ENCODE measurements at places on chromosomes 7 and 10.

DNA sequence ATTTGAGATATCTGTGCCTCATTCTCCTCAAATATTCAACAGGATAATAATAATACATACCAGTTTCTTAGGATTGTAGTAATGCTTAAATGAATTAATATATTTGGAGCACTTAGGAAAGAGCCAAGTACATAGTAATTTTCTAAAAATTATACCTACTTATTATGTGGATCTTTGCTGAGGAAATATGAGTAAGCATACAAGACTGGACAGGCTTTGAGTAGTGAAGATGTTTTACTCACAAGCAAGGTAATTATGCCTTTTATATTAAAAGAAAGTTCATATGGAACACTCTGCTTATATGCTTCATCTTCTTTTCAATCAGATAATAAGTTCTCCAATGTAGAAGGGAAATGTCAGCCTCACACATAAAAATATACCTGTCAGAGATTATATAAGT is 337.5 kb upstream of the KAT6B start:
- DNase-seq: no peak

DNA sequence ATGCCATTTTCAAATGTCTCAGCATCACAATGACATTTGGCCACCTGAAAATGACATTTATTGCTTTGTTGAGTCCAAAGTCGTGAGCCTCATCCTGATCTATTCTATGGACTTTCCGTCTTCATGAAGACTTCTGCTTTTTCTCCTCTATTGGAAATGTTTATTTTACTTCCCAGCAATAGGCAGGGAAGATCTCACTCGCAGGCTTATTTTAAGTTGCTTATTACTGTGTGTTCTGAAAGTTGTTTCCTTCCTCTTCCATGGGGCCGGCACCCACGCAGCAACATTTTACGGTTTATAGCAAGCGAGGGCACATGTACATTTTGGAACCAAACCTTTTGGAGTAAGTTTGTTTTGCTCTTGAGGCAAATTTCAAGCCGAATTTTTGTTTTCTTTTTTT is 221.0 kb upstream of the KLF6 start:
- no peak for DNase-seq

DNA sequence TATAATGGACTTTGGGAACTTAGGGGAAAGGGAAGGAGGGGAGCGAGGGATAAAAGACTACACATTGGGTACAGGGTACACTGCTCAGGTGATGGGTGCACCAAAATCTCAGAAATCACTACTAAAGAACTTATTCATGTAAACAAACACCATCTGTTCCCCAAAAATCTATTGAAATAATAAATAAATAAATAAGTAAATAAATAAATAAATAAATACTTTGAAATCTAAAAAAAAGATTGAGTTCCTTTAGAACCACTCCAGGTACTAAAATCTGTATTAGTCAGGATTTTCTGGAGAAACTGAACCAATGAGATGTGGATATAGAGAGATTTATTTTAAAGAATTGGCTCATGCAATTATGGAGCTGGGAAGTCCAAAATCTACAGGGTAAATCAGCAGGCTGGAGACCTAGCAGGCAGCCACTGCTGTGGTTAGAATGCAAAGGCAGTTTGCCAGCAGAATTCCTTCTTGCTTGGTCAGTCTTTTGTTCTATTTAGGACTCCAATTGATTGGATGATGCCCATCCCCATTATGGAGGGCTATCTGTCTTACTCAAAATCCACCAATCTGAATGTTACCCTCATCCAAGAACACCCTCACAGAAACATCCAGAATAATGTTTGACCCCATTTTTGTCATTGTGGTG is 8.9 kb downstream of the IGFBP1 start:
- DNase-seq: no peak

- no peak for DNase-seq
Measured at GRCh38 chr10:126409821-126410220, 21.5 kb upstream of the ADAM12 start.

- DNase-seq: no peak
Measured at GRCh38 chr10:78975926-78976325, 92.8 kb upstream of the ZMIZ1 start.

DNA sequence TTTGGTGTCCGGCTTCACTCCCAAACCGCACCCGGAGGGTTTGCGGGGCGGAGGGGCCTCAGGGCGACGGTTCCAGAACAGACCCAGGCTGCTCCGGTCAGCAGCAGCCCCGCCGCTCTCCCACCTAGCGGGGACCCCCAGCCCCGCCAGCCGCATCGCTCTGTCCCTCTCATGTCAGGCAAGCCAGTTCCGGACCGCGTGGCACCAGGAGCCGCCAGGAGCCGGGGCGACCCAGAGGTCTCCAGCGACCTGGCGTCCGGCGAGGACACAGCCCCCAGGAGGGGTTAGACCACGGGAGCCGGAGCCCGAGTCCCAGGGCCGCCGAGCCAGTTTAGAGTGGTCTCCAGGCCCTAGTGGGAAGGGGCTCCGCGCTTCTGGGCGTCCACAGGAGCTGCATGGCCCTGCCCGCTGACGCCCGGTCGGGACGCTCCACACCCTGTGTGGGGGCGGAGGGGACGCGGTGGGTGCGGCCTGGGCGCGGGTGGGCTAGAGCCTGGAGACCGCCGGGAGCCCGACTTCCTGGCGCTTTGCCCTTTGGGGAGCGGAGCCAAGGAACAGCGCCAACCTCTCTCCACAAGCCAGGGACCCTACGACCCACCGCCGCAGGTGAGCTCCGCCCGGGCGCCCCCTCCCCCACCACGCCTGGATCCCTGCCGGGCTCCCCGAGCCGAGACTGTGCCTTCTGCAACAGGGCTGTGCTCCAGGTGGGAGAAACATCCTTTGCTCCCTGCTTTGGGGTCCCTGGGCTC is 43.4 kb downstream of the ZNF117 start:
- DNase-seq: no peak

DNA sequence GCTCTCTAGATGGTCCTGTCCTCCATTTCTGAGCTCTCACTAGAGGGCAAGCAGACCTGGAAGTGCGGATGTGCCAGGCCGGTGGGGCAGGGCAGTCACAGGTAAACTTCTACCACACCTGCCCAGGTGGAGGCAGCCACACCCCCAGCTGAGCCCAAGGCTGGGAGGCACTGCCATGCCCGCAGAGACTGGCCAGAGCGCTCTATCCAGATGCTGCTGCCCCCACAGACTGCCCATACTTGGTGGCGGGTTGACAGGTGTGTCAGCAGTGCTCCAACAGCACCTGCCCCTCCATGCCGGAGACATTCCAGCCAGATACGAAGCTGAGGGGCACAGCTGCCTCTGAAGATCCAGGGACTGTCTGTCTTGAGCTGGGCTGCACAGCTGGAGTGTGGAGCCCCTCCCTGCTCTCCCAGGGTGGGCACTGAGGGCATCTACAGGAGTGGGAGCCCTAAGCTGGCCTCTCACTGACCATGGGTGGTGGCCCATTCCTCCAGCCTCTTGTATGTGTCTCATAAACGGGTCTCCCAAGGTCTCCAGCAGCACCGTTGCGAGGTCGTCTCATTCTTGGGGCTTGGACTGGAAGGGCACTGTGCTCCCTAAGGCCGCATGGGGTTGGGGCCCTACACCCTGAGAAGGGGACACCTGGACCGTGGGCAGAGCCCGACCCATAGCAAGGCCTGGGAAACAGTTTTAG is 38.2 kb upstream of the PPIF start:
- DNase-seq: no peak

- no peak for DNase-seq
Measured at GRCh38 chr7:41567031-41567730, 135.7 kb downstream of the INHBA start.

- DNase-seq: no peak
Measured at GRCh38 chr10:8056871-8057331, 2.4 kb downstream of the GATA3 start.

DNA sequence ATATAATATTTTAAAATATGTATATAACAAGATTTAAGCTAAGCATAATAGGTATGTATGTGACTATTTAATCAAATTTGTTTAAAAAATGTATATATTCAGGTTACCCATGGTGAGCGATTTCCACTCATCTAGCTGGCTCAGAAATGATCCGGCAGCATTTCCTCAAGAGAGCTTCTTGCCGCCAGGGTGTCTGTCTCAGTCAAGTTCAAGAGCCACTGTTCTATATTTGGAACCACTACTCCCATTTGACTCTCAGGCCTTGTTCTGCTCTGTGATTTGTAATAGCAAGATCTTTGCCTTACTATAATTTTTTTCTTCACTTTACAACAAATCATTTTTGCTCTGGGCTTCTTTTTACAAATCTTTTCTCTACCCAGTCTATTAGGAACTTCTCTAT is 48.7 kb upstream of the CNTNAP2 start:
- DNase-seq: no peak

DNA sequence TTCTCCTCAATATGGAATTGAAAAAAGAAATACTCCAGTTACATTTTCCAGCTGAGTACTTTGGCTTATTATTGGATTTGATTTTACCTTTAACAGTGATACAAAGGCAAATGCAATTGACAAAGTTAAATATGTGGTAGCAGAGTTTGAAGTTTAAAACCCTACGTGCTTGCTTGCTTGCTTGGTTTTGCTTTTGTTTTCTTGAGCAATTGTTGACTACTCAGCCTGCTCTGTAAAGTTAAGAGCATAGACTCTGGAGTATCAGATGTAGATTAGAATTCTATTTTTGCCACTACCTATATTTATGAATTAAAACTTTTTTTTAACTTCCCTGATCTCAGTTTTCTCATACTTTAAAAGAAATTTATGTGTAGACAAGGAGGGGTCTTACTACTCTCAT is 51.4 kb downstream of the PCDH15 start:
- DNase-seq: no peak

- DNase-seq: no peak
Measured at GRCh38 chr7:1136841-1137516, 23.0 kb downstream of the ZFAND2A start.

- no peak for DNase-seq
Measured at GRCh38 chr7:90951986-90952954, 312.0 kb upstream of the FZD1 start.

DNA sequence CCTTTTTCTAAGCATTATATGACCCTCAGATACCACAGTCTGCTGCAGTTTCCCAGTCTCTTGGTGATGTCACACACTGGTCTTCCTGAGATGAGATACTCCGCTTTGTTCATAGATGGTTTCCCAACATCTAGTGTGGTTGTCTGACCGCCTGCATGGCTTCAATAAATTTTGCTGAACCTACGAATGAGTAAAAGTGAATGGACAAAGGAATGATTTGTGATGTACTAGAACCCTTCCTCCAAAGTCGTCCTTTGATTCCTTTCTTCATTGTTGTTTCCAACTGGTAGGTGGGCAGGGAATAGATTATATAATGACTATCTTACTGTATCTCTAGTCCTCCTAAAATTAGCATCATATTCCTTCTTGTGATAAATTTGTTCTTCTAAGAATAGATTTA is 82.5 kb downstream of the SLC35B4 start:
- DNase-seq: no peak

DNA sequence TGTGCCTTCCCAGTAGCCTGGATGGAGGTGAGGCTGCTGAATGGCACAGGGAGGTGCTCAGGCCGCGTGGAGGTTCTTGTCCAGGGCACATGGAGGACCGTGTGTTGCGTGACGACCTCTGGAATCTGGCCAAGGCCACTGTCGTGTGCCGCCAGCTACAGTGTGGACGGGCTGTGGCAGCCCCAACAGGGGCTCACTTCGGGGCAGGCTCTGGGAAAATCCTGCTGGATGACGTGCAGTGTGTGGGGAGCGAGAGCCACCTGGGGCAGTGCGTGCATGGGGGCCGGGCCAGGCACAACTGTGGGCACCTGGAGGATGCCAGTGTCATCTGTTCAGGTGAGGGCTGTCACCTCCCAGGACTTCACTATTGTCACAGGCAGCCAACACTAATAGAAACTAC is 50.2 kb upstream of the C10orf120 start:
- no peak for DNase-seq

DNA sequence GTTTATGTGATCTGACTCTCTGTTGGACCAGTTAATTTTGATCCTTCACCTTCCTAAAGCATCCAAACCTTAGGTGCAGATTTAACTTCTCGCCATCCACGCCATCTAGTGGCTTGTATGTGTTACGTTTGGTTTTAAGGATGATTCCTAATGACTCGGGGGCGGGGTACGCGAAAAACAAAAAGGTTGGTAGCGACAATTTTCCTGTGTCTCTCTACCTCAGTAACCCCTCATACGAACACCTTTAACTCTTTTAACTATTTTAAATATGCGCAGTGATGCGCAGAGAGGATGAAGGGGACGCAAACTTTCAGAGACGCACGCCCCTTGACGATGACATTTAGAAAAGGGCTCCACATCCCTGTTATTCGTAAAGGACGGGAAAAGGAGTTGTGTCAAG is 714 bp upstream of the KCND2 start:
- DNase-seq: no peak

- DNase-seq: no peak
Measured at GRCh38 chr10:58747687-58748086, 235.0 kb downstream of the BICC1 start.

- no peak for DNase-seq
Measured at GRCh38 chr10:104512800-104513199, 128.3 kb upstream of the SORCS3 start.

DNA sequence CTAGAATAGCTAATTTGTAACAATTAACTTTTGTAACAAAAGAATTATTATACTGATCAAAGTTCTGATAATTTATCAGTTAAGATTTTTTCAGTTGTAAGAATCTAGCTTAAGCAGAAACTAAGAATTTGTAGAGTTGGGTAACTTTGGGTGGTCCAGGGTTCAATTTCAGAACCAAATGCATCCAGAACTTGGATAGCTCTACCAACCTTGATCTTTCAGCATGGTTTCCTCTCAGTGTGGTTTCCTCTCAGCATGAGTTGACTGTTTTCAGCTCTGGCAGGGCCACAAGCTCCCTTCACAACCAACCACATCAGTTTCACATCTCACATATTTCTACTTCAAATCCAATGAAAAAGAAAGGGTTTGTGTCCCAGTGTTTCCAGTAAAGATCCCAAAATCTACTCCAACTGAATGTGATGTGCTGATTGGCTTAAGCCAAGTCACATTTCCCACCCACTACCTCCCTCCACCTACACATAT is 3.3 kb upstream of the FAS start:
- no peak for DNase-seq

DNA sequence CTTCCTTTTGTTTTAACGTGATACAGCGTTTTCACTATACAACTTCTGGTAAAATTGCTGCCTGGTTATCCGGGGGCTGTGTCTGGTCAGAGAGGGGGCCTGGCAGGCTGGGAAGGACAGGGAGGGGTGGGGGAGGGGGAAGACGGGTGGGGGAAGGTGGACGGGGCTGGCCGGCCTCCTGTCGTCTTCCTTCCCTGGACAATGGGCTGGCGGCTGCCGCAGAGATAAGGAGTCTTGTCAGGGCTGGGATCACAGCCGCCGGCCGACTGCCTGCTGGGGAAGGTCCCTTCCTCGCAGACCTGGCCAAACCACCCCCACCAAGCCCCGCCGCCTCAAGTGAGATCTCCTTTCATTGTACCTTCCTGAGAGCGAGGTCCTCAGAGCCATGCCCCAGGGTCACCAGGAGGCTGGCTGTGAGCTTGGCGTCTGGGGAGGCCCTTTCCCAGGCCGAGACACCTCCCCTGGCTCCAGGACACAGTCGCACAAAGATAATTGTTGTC is 151.2 kb upstream of the TNRC18 start:
- DNase-seq: no peak

DNA sequence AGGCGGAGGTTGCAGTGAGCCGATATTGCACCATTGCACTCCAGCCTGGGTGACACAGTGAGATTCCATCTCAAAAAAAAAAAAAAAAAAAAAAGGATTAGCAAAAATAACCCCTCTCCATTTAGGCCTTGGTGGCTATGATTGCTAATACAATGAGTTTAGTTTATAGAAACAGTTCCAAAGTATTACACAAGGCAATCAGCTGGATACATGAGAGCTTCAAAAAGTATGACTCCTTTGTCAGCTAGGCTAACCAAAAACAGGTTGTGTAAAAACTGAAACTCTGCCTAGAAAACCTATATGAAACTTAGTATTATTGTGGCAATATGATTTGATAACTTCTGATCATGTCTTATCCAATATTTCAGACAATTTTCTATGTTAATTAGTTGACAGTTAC is 57.2 kb downstream of the SUGCT start:
- DNase-seq: no peak

All from stimulated activated CD4-positive, alpha-beta T cell treated with anti-CD3 and anti-CD28 coated beads, Interleukin-1b, Interleukin-23, amount 100 ng/mL, for 1 hour (primary cell).